ENCODE measurements at places on chromosomes 13 and 19.

- DNase-seq: no peak
Measured at GRCh38 chr19:42426643-42427042, 545 bp downstream of the LIPE start.

- DNase-seq: no peak
Measured at GRCh38 chr13:33080972-33081590, 64.9 kb downstream of the KL start.

- no peak for DNase-seq
Measured at GRCh38 chr13:67235265-67235664, 5.1 kb upstream of the PCDH9 start.

- DNase-seq: no peak
Measured at GRCh38 chr13:83878691-83879430, 3.4 kb downstream of the SLITRK1 start.

GRCh38 chr13:30466358-30466714, 600 bp upstream of the HMGB1 start:
- no peak for DNase-seq

Data from NB4 (cell line).